Hindlimb muscle (tissue), 1 donor: ENCODE measurements at places on chromosomes 7 and 10. TPM values are rescaled to one million over a fixed set of nuclear protein-coding genes. Genes with fewer than 3 reads are reported as not detected.

SLC26A4 gene
- polyA plus RNA-seq: 0.79 TPM

WDFY4 gene
- polyA plus RNA-seq: 3.9 TPM

PRPS1L1 gene
- polyA plus RNA-seq: not detected

TCAF2 gene
- polyA plus RNA-seq: 22.4 TPM

TMEM196 gene
- polyA plus RNA-seq: not detected

NODAL gene
- 0.68 TPM for polyA plus RNA-seq

SGMS1 gene
- 25.4 TPM for polyA plus RNA-seq

CSGALNACT2 gene
- 24.2 TPM for polyA plus RNA-seq

SLC39A12 gene
- not detected for polyA plus RNA-seq

PKD1L1 gene
- 0.88 TPM for polyA plus RNA-seq

POU6F2 gene
- polyA plus RNA-seq: 0.18 TPM

SUGCT gene
- 1.3 TPM for polyA plus RNA-seq

ANKRD1 gene
- 45.2 TPM for polyA plus RNA-seq

ATG9B gene
- polyA plus RNA-seq: 0.72 TPM

LIPM gene
- polyA plus RNA-seq: not detected

PLEKHS1 gene
- polyA plus RNA-seq: 0.10 TPM

FFAR4 gene
- 0.43 TPM for polyA plus RNA-seq

HOXA11 gene
- polyA plus RNA-seq: 2.7 TPM

SPACDR gene
- 2.1 TPM for polyA plus RNA-seq

HOXA3 gene
- 11.2 TPM for polyA plus RNA-seq

LRIT1 gene
- not detected for polyA plus RNA-seq

ATP6V0A4 gene
- not detected for polyA plus RNA-seq

HELLS gene
- 7.7 TPM for polyA plus RNA-seq

SPDYE11 gene
- 1.9 TPM for polyA plus RNA-seq

LBX1 gene
- 12.4 TPM for polyA plus RNA-seq

UNCX gene
- polyA plus RNA-seq: not detected

CACNA2D1 gene
- polyA plus RNA-seq: 105 TPM

SRRM3 gene
- 0.62 TPM for polyA plus RNA-seq

GPC2 gene
- polyA plus RNA-seq: 10.1 TPM

PDCD4 gene
- 168 TPM for polyA plus RNA-seq

HOXA4 gene
- 24.6 TPM for polyA plus RNA-seq

UCN3 gene
- not detected for polyA plus RNA-seq

DRGX gene
- polyA plus RNA-seq: not detected

ATP6V0E2 gene
- polyA plus RNA-seq: 6.6 TPM

ASB10 gene
- polyA plus RNA-seq: 8.2 TPM

PON1 gene
- 0.46 TPM for polyA plus RNA-seq

TMEM236 gene
- 0.49 TPM for polyA plus RNA-seq

KCNMA1 gene
- 15.2 TPM for polyA plus RNA-seq

SFMBT2 gene
- polyA plus RNA-seq: 7.9 TPM

PRR15 gene
- not detected for polyA plus RNA-seq
